ENCODE measurements at places on chromosomes 3 and 15.
A peak's percentile ranks its signal among the peaks of the same experiment; 100 is the strongest.

GRCh38 chr3:183400352-183400751, 28.1 kb downstream of the MCF2L2 start:
- no peak for DNase-seq

- DNase-seq = peak; percentile 20
Measured at GRCh38 chr15:53918180-53919079, 59.8 kb upstream of the UNC13C start.

DNA sequence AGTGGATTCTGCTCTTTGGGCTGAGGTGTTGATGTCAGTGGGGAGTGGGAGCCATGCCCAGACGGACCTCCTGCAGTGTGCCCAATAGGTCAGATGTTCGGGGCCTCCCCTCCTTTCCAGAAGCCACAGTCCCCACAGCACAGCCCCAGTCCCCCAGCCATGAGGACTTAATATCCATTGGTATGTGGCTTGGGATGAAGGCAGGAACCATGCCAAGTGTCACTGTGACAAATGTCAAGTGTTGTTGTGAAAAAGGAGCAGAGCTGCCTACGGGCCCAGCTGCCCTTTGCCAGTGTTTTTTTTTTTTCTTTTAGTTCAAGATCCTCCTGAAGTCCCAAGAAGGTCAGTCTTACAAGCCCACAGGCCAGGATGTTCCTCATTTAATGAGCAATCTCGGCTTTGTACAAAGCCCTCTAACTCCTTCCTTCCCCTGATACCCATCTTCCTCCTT, 12.2 kb downstream of the SEMA3G start:
- DNase-seq = no peak

GRCh38 chr3:120419797-120420196, 31.0 kb downstream of the FSTL1 start:
- DNase-seq = no peak

- no peak for DNase-seq
Measured at GRCh38 chr3:86029590-86029989, 961.4 kb downstream of the VGLL3 start.

DNA sequence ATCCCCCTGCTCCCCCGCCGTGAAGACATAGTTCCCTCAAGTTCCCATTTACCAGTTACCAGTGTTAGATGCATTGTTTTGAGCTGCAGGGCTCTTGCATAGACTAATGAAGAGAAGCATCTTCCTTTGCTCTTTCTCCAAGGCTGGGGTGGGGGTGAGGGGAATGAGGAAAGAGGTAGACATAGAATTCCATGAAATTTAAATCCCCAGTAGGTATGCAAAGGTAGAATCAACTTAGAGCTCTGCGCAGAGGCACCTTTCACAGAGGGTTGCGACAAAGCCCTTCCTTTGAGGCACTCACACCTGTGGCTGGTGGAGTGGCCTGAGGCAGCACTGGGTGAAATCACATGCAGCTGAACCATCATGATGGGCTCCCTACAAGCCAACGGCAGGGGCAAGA, 101.3 kb downstream of the WDR76 start:
- no peak for DNase-seq

- DNase-seq = no peak
Measured at GRCh38 chr3:127817406-127817841, 4.9 kb downstream of the MGLL start.

DNA sequence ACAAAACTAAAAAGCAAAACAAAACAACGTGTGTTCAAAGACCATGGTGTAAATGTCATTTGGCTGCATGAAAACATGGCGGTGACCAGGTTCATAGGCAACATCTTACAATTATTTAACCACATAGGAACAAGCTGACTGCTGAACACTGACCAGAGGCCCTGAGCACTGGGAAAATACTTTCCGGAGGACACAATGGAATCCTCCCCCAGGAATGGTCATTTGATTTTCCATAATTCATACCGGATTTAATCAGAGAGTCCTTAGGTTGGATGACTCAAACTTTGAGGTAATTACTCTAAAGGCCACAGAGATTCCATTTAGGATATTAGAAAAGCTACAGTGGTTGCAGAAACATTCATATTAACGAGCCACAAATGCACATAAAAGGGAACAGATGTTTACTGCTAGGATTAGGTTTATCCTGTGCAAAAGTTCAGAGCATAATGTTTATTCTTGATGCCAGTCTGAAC, 254.7 kb downstream of the NR1D2 start:
- no peak for DNase-seq

GRCh38 chr3:67386451-67386850, 268.0 kb downstream of the SUCLG2 start:
- DNase-seq = no peak

DNA sequence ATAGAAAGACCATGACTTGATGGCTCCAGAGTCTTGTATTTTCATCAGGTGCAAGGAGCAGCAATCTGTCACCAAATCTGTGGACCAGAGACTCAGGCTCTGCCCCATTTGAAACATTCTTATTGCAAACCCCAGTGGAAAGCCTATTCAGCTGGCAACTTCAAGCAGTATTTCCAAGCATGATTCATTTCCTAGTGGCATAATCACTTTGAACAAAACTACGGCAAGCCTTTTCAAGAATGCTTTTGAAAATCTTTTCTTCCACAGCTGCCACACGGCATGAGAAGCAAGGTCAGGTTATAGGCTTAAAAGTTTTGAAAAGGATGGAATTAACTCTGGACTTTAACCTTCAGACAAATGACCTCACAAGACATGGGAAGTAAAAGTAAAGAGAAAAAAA, 122.0 kb upstream of the BFSP2 start:
- DNase-seq = no peak

- no peak for DNase-seq
Measured at GRCh38 chr3:154364849-154365248, 40.6 kb upstream of the DHX36 start.

GRCh38 chr3:87272718-87273341, 3.6 kb downstream of the POU1F1 start:
- DNase-seq = no peak

- DNase-seq = no peak
Measured at GRCh38 chr3:38606561-38606960, 42.9 kb downstream of the SCN5A start.

DNA sequence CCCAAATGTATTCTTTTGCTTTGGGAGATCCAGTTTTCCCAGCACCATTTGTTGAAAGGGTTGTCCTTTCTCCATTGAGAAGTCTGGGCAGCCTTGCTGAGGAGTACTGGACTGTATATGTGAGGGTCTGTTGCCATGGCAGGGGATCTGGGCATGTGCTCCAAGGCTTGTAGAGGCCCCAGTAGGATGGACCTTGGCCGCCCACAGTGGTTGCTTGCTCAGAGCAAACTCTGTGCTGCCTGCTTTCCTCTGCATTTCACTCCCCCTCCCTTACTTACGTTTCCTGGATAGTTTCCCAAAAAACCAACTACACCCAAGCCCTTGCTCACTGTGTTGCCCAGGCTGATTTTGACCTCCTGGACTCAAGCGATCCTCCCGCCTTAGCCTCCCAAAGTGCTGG, 97.2 kb upstream of the PRR23E start:
- no peak for DNase-seq

DNA sequence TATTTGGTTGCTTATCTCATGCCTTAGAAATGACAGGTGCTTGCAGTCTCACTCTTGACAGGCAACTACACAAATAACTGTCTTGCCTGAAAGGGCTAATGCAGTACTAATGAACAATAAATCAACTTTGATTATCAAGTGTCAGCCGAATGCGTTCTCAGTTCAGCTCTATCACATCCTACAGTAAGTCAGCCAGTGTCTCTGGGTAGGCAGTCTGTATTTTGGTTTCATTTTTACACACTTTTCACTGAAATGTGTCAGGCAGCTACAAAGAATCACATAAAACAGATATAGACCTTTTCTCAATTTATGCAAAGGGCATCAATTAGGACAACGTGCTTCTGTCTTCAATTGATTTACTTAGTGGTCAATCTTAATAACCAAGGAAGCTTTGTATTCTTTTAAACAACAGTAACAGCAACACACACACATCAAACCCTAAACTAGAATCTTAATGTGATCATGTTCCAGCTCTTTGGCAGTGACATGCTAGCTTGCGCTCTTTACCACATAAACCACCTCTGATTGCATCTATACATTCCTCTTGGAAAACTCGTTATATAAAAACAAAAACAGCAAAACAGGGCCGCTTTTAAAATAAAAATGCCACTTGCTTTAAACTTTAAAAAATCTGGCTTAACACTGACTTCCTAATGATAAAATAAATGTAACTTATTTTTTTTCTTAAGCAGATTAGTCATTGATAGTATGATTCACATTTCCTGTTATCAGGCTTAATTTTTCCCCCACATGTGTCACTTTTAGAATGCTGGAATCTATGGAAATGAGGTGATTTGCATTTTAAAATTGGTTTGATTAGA, 520.4 kb downstream of the FOXP1 start:
- DNase-seq = no peak

DNA sequence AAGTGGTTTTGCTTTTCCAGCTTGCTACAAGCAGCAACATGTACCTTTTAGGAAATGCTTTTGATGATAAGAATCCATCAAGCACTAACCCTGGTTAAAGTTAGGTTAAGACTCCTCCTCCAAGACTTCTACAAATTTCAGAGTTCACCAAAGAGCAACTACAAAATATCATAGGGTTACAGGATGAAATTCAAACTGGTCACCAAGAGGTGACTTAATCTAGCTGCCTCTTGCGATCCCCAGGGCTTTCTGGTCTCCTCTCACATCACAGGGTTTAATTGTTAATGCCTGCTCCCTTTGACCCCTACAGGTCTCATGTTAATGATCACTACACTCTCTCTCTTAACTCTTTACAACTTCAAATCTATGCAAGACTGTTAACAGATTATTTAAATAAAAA, 66.5 kb downstream of the DPH6 start:
- DNase-seq = no peak

DNA sequence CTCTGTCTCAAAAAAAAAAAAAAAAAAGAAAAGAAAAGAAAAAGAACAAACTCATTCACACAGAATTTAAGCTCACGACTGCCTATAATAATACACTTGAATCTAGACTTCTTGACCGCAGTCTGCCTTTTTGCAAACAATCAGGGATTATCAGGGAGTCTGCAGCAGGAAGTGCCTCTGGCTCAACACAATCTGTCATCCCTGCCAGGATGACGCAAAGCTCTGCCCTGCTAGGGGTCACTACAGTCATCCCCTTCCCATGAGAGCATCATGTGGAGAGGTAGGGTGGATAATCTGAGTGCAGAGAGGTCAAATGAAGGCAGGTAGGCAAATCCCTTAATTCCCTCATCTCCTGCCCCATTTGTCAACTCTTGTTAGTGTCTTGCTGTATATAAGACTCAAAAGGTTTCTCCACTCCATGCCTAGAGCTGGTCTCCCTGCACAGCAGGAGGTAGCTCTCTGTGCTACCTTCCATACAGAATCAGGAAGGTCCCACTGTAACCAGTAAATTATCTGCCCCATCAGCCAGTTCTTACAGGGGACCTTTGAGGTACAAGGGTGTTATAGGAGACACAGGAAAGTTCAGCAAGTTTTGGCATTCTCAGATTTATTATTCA, 4.2 kb downstream of the UBAP1L start:
- DNase-seq = no peak

- DNase-seq = no peak
Measured at GRCh38 chr3:100407164-100407563, 5.8 kb downstream of the LNP1 start.

DNA sequence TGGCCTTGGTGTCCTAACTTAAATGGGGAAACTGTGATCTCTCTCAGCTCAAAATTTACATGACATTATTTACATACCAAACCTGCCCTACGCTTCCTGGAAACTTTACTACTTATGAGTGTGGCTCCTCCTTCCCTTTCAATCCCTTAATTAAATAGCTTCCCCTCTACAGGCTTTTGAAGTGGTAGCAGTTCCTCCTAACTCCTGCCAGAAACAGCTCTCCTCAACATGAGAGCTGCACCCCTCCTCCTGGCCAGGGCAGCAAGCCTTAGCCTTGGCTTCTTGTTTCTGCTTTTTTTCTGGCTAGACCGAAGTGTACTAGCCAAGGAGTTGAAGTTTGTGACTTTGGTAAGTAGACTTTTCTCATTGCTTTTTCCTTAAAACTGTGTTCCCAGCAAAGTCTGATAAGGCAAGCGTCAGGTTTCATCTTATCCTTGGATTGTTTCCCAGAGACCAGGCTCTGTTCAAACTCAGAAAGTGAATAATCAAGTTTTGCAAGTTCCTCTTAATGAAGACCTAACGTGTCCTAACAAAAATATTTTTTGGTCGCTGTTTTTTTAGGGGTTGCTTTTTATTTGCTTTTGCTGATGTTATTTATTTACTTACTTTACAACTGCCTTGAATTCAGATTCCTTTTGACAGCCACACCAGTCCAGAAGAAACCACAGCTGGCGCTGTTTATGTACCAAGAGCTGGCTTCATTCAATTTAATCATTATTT, at the start of gene ACP3:
ACP3 (plus strand) TSS at position 179 of the 720 bp plus-strand sequence; CDS start at position 229, 50 bp downstream.
- DNase-seq = no peak

DNA sequence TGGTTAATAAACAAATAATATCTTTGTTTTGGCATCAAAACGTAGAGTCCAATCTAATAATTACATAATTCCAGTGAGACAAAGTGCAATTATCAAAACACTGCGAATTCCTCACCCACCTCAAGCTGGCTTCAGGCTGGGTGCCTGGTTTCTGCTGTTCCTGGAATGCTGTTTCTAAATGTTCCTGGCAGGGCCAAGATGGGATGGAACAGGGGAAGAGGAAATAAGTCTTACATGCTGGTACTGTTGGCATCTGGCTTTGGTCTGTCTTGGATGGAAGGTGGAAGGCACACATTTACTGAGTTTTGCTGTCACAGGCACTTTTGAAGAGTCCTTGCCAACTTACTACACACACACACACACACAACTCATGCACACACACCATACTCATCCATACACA, 101.9 kb upstream of the SLCO3A1 start:
- no peak for DNase-seq

- peak; percentile 72 for DNase-seq
Measured at GRCh38 chr15:79310985-79311900, at the start of gene TMED3. Gene TMED3, plus strand, starts transcription at chr15:79311112. Its CDS starts 138 bp downstream, at chr15:79311250.

DNA sequence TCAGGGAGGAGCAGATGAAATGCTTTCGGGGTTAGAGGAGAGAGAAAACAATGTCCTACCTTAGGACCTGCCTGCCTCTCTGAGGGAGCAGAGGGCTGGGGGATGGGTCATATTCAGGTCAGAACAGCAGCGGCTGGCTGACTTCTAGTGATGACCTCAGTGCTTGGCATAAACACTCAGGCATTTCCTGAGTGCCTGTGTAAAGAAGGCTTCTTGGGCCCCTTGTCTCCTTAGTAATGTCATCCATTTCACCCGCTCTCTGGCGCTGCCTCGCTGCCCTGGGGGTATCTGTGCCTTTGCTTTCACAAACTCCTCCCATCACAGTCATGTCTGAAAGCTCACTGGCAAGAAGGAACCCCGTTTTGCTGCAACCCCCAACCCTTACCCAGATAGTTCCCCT, 82.9 kb upstream of the GSK3B start:
- peak; percentile 40 for DNase-seq

- no peak for DNase-seq
Measured at GRCh38 chr3:65196663-65197062, 508.9 kb upstream of the ADAMTS9 start.

DNA sequence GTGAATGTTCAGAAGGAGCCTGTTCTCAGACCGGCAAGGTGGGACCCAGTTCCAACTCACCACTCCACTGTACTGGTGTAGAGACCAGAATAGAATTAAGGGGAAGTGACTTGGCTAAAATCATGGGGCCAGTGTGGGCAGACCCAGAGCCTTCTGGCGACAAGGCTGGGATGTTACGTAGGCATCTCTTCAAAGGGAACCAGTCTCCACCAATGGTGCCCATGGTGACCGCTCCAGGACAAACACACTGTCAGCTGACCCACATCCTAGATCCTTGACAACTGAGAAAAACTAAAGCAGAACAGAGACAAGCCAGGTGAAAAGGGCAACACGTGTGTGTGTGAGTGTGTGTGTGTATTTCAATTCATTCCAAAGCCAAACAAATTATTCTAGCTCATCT, 321.7 kb upstream of the FRG2C start:
- no peak for DNase-seq

Data from NCI-H1092 treated with DMSO at 0.1 percent for 48 hours (cell line).